SW 1271 (cell line): ENCODE measurements at places on chromosomes 1 and 21.

- no peak for DNase-seq
Measured at GRCh38 chr1:29237852-29238619, 1.7 kb downstream of the PTPRU start.

DNA sequence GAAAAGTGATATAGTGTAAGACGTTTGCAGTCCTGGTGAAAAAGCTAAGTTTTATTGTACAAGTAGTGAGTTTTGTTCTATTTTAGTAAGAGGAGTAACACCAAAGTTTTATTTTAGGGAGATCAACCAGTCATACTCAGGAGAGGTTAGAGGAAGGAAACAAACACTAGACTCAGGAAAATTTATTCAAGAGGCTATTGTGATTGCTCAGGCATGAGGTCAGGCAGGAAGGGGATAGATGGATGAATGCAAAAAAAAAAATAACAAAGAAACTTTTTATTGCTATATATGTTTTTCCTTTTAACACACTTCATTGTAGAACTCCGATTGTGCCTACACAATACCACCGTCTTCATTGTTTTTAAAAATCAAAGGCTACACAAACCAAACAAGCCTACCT lies 189.0 kb downstream of the LYPLAL1 start:
- DNase-seq, result no peak

GRCh38 chr1:223035724-223036478 lies 107.1 kb downstream of the TLR5 start:
- no peak for DNase-seq

DNA sequence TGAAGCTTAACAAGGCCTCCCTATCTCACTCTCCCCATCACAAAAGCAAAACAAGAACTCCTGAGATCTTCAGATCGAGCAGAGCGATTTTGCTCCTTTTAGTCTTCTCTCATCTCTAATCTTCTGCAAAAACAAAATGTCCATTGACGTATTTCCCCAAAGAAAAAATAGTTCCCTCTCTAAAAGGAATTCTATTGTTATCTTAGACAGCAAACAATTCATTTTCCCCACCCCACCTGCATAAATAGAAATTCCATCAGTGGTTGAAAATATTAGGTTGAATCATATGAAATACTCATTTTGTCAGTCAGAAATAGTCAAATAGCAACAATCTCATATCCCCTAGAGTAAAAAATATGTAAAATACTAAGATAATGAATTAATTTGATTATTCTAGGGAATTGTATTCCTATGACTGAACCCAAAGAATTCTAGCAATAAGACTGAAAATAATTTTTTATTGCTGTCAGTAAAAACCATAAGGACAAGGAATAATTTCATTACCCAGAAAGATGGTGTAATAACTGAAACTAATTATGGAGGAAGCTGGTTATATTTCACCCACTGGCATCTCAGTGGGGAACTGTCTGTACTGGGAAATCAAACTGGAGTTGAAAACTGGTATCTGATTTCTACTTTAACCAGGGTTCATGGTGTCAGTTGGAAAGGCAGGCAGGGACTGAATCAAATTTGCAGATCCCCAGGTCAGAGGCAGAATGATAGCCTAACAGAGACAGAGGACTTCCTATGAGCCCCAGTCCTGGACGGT lies 51.3 kb downstream of the RHOU start:
- DNase-seq, result no peak

DNA sequence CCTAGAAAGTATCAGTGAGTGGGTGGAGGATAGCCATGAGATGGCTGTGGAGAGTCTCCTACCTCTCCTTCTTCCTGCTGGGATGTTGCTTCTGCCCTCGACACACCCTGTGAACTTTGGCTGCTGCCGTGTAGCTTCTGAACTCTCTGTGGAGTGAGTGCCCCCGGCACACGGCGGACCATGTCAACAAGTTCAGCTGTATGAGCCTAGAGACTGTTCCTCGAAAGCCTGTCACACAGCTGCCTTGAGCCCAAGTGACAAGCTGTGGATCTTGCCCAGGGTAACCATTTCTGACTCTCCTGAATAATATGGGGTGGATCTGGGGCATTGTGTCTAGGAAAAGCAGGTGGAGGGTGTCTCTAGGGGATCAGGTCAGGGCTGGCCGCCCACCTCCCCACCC lies 143.2 kb downstream of the NOS1AP start:
- no peak for DNase-seq

GRCh38 chr1:16250524-16251251 lies 13.7 kb upstream of the CPLANE2 start:
- DNase-seq, result no peak

- no peak for DNase-seq
Measured at GRCh38 chr21:44391345-44392091, 38.1 kb downstream of the TRPM2 start.

GRCh38 chr1:17340358-17340757 lies 31.6 kb upstream of the PADI6 start:
- DNase-seq, result no peak

GRCh38 chr21:42160765-42161164 lies 58.2 kb upstream of the ABCG1 start:
- no peak for DNase-seq

DNA sequence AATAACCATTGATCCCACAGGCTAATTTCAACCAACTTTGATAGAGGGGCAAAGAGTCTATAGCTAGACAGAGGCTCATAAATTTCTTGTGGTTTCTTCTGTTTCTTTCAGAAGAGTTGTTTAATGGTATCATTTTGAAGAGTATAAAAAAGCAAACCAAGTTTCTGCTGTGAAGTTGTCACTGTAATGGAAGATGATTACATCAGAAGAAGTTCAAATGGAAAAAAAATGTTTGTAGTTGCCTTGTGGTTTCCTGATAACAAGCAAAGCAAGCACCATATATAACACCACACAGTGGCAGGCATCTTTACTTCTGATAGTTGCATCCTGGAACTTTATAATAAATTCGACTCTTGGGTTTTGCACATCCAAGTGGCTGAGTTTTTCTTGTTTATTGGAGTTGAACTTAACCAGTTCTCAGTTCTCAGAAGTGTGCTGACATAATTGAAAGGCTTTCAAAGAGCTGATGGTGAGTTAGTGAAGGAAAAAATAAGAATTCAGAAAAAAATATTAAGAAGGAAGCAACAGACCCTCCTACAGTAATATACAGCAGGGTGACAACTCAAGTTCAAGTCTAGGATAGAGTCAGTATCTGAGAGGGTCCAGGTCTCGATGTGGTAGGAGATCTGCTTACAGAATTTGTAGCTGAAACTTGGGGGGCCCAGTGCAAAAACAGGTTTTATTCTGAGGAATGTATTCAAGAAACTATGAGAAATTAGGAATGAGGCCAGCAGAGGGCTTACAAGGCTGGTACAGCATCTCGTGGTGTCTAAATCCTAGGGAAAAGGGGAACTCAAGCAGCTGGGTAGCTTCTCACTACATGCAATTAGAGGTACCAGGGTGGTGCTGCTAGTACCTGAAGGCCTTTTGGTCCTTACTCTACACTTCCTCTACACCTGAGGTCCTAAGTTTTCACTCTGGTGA lies 123.5 kb downstream of the CRB1 start:
- DNase-seq, result no peak

- DNase-seq, result no peak
Measured at GRCh38 chr1:29330856-29331255, 94.5 kb downstream of the PTPRU start.

- DNase-seq, result no peak
Measured at GRCh38 chr1:3842912-3843311, 14.1 kb downstream of the CEP104 start.

GRCh38 chr1:18144916-18145647 lies 37.5 kb downstream of the IGSF21 start:
- DNase-seq, result no peak

DNA sequence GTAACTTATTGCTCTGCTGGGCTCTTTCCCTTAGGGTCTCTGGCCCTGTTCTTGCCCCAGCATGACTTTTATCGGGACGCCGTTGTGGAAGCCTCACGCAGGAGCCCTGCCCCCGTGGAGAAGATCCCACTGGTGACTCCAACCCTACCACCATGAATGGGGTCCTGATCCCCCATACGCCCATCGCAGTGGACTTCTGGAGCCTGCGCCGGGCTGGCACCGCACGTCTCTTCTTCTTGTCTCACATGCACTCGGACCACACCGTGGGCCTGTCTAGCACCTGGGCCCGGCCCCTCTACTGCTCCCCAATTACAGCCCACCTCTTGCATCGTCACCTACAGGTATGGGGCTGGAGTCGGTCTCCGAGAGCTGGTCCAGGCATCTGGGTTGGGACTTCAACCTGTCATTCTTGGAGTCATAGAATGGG lies 322 bp downstream of the DCLRE1B start:
- no peak for DNase-seq

DNA sequence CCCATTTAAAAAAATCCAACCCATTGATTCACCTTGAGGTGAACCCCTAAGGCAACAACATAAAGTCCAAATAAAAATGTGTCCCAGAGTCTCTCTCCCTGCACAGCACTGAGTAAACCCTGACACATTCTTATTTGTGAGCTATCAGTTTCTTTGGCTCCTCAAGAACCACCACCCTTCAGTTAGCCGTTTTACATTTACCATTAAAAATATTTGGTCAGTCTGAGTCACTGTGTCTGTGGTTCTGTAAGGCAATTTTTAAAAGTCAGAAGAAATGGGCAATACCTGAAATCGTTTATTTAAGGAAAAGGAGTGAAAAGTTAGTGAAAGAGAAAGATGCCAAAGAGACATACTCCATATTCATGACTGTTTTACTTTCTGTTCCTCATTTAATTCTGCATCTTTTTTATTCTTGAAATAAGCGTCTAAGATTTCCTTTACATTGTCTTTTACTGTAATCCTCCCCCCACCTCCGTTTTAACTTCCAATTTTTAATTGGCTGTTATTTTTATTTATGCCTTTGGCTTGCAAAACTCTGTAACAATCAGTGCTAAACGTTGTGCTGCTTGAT lies 91.7 kb upstream of the IVNS1ABP start:
- DNase-seq, result no peak

GRCh38 chr1:84353695-84354094 lies 44.6 kb upstream of the DNASE2B start:
- no peak for DNase-seq

DNA sequence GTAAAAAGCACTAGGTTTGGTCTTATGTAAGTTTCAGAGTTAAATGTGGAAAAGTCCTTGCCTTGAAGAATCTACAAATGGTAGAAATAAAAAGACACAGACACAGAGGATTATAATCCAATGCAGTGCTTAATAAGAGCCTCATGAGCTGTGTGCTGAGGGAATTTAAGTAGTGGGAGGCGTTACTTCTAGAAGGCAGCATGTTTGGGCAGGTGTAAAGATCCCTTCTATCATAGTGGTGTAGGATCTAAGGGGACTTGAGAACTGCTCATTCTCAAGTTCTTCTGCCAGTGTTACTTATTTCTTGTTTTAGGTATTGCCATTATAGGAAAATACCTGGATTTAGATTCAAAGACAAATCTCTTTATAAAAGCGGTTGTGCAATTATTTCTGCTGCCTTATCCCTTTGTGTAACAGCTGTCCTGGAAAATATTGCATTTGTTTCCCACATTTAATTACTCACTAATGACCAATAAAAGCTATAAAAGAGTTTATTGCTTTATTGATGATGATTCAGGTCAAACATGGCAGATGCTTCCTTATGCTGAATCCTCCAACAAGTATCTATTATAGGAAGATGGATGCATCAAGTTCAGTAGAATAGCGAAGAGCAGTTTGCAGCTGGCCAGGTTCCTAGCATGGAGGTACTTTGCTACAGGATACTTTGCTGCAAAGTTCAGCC lies 132.5 kb upstream of the IVNS1ABP start:
- no peak for DNase-seq

- peak; percentile 27 for DNase-seq
Measured at GRCh38 chr1:151326619-151327222, 495 bp downstream of the PI4KB start.
